ENCODE measurements at places on chromosomes 5 and 9. TPM values are rescaled to one million over a fixed set of nuclear protein-coding genes. Genes with fewer than 3 reads are reported as not detected.

The SOX30 gene
- total RNA-seq: under 0.01 TPM

The IDNK gene
- total RNA-seq: 2.6 TPM

The PCAT7 gene
- not detected for total RNA-seq

The UTP15 gene
- 27.4 TPM for total RNA-seq

The ADAMTS13 gene
- total RNA-seq: 1.8 TPM
